ENCODE measurements at places on chromosomes 11 and 22. TPM values are rescaled to one million over a fixed set of nuclear protein-coding genes. Genes with fewer than 3 reads are reported as not detected.

MRGPRX1 gene
- total RNA-seq, result not detected

FOLR3 gene
- not detected for total RNA-seq

ACTN3 gene
- total RNA-seq, result 0.16 TPM

UPK3A gene
- not detected for total RNA-seq

OLFML1 gene
- total RNA-seq, result 0.84 TPM

SAMM50 gene
- total RNA-seq, result 54.0 TPM

MIAT gene
- total RNA-seq, result 45.6 TPM

WNT11 gene
- 0.16 TPM for total RNA-seq

TRIM66 gene
- total RNA-seq, result 10.2 TPM

DESI1 gene
- 38.0 TPM for total RNA-seq

CRYAB gene
- not detected for total RNA-seq

MUC6 gene
- total RNA-seq, result not detected

MS4A4A gene
- not detected for total RNA-seq

CRYBB2 gene
- total RNA-seq, result not detected

MUC5B gene
- 0.42 TPM for total RNA-seq

CEP164 gene
- 42.8 TPM for total RNA-seq

FDXACB1 gene
- total RNA-seq, result 4.8 TPM

CALCA gene
- not detected for total RNA-seq

RASD2 gene
- total RNA-seq, result not detected

Data from neural crest cell (in vitro differentiated cells).